ENCODE measurements at places on chromosomes 1 and 21. TPM values are rescaled to one million over a fixed set of nuclear protein-coding genes. Genes with fewer than 3 reads are reported as not detected.

DPT gene
- not detected for total RNA-seq

SPRR4 gene
- not detected for total RNA-seq

FAM163A gene
- total RNA-seq: 0.05 TPM

GIPC2 gene
- total RNA-seq: 55.5 TPM

SLC6A17 gene
- total RNA-seq: 0.84 TPM

THEM5 gene
- total RNA-seq: not detected

LCE3E gene
- total RNA-seq: not detected

ZNF593OS gene
- not detected for total RNA-seq

CADM3 gene
- 0.09 TPM for total RNA-seq

IRF6 gene
- total RNA-seq: 2.4 TPM

CR1L gene
- total RNA-seq: 0.14 TPM

LEFTY1 gene
- total RNA-seq: 0.19 TPM
